ENCODE measurements at places on chromosomes 16 and 17. TPM values are rescaled to one million over a fixed set of nuclear protein-coding genes. Genes with fewer than 3 reads are reported as not detected.

PRCD gene
- polyA plus RNA-seq: 0.52 TPM

TMC7 gene
- polyA plus RNA-seq: not detected

CCDC78 gene
- polyA plus RNA-seq: 0.42 TPM

SCGB1C2 gene
- polyA plus RNA-seq: not detected

GPR179 gene
- polyA plus RNA-seq: not detected

ZNF213 gene
- 1.9 TPM for polyA plus RNA-seq

HBZ gene
- not detected for polyA plus RNA-seq

STX1B gene
- not detected for polyA plus RNA-seq

PPL gene
- 0.14 TPM for polyA plus RNA-seq

NPIPB9 gene
- 0.23 TPM for polyA plus RNA-seq

CDRT15 gene
- polyA plus RNA-seq: not detected

TRIM65 gene
- 16.9 TPM for polyA plus RNA-seq

LDHD gene
- polyA plus RNA-seq: 0.32 TPM

SPAG7 gene
- polyA plus RNA-seq: 130 TPM

SERPINF2 gene
- polyA plus RNA-seq: not detected

BCO1 gene
- polyA plus RNA-seq: not detected

MT1F gene
- polyA plus RNA-seq: 88.5 TPM

SLC13A5 gene
- polyA plus RNA-seq: not detected

AXIN2 gene
- 2.0 TPM for polyA plus RNA-seq

CLEC10A gene
- not detected for polyA plus RNA-seq

CLEC18A gene
- not detected for polyA plus RNA-seq

ZNF624 gene
- polyA plus RNA-seq: 2.5 TPM

TMEM235 gene
- not detected for polyA plus RNA-seq

BCL7C gene
- 43.5 TPM for polyA plus RNA-seq

TMC8 gene
- 76.0 TPM for polyA plus RNA-seq

NFATC3 gene
- polyA plus RNA-seq: 52.3 TPM

TNFSF13 gene
- polyA plus RNA-seq: 0.41 TPM

PRSS27 gene
- polyA plus RNA-seq: not detected

PARD6A gene
- 14.4 TPM for polyA plus RNA-seq

GP1BA gene
- not detected for polyA plus RNA-seq

KCNJ18 gene
- polyA plus RNA-seq: not detected
